ENCODE measurements at places on chromosomes 5 and 9.
A peak's percentile ranks its signal among the peaks of the same experiment; 100 is the strongest.

- no peak for DNase-seq
These were observed 115.6 kb downstream of the SNCAIP start for GRCh38 chr5:122427621-122428020.

- no peak for DNase-seq
These were observed 31.7 kb downstream of the ADRB2 start for GRCh38 chr5:148858106-148858505.

DNA sequence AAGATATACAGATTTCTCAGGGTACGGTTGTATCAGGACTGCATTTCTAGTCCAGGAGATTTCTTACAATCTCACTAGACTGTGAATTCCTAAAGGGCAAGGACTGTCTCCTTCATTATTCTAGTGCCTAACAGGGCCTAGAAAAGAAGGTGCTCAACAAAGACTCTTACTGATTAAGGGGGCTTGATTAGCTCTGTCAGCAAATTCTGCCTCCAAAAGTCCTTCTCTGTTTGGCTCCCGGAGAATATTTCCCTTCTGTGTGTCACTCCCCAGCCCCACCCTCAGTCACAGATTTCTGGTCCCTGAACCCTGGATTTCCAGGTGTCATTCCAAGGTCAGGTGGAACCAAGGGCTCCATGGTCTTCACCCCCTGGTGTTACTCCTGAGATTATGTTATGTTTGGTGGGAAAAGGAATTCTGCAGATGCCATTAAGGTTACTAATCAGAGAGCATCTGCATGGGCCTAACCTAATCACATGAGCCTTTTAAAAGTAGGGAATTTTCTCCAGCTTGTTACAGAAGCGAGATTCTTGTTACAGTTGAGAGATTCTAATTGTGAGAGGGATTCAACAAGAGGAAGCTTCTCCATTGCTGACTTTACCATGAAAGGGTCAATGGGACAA is 167.7 kb upstream of the LHFPL2 start:
- DNase-seq: no peak

DNA sequence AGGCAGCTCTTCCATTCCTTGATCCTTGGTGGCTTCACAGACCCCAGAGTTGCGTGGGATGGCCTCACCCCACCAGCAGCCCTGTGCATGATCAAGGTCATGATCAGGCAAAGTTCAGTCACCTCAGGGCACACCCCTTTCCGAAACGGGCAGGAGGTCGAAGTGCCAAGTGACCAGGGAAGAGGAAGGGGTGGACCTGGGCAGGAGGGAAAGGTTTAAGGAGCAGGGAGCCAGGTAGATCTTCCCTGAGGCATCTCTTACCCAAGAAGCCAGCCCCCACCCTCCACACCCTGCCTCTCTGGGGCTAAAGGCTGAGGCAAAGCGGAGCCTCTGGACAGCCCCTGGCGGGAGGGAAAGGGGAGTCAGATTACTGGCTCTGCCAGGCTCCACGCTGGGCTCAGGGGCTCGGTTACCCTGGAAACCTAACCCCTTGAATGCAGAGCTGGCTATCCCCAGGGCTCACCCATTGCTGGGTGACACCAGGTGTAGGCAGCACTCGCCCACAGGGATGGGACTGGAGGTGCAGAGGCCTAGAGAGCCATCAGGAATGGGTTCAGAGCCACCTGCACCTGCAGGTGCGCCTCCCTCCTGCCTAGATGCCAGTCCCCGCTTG is 3.6 kb downstream of the MGAT4B start:
- DNase-seq: no peak

- DNase-seq: no peak
These were observed 73.0 kb upstream of the NR4A3 start for GRCh38 chr9:99748676-99749075.

GRCh38 chr5:119360905-119361593 is 5.2 kb downstream of the TNFAIP8 start:
- DNase-seq: no peak

DNA sequence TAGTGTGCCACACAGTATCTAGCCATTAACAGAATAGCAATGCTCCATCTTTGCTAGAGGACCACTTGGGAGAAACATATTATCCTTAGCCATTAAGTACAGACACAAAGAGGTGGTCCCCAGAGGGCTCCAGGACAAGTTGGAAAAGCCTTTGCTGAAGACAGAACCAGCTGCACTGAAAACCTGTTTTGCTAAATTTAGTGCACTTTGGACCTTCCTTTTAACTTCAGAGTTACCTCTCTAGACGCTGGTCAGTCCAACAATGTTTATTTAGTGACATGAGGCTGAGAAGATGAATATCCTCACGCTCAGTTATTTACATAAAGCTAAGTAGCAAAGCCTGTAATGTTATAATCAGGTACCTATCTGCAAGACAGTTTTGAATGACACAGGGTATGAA is 265.0 kb upstream of the ZNF608 start:
- no peak for DNase-seq

- no peak for DNase-seq
These were observed 1.9 kb downstream of the DOK3 start for GRCh38 chr5:177507596-177508220.

DNA sequence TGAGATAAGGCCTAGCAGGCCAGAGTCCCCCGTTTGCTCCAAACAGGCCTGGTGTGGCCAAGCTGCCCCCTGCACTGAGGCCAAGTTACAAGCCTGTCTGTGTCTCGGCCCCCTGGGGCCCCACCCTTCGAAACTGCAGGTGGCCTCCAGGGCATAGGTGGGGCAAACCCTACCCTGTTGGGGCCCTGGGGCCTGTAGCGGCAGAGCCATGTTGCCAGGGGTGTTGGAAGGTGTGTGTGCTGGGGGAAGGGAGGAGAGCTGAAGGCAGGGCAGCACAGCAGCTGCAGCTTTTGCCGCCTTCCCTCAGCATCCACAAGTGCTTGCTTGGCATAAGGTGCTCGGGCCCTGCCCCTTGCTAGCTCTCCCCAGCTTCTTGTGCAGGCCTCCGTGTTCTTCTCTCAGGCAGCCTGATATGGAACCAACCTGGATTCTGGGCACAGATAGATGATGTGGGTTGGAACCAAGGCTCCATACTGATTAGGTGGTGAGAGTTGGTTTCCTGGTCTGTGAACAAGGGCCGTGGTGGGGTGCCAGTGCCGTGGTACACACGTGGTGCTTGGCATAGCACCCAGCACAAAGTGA is 12.7 kb downstream of the IRF1 start:
- no peak for DNase-seq

GRCh38 chr5:131769961-131770360 is 26.9 kb downstream of the FNIP1 start:
- no peak for DNase-seq

GRCh38 chr5:152424501-152424900 is 19.4 kb upstream of the NMUR2 start:
- no peak for DNase-seq

DNA sequence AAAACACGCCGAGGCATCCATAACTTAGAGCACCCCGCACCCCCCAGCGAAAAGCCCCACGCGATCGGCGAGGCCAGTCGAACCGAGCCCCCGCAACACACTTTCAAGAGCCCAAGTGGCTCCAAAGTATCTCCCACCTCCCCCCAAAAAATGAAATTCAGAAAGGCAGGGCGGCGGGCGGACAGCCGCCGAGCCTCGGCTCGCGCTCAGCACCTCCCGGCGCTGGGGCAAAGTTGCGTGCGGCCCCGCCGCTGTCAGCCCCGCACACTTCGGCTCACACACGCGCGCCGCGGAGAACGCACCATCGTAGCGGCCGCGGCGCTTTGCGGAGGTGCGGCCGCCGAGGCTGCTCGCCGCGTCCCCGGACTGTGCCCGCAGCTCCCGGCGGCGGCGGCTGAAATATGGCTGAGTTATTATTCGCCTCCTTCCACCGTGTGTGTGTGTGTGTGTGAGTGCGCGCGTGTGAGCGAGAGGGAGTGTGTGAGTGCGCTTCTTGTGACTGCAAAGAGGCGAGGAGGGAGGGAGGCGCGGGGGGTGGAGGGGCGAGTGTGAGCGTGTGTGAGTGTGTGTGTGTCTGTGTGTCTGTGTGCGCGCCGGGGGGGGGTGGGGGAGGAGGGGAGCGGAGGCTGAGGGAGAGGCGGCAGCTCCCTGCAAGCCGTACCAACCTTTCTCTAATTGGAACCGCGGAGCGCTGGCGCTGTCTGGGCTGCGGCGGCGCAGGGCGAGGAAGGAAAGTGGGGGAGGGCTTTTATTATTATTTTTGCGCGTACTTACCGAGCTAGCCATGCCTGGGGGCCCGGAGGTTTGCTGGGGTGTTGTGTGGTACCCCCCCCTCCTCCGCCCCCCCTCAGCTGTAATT is 599 bp downstream of the MLLT3 start:
- DNase-seq: peak; percentile 87

- DNase-seq: no peak
These were observed 47.4 kb upstream of the NKD2 start for GRCh38 chr5:961002-961710.

- no peak for DNase-seq
These were observed 51.3 kb upstream of the PITX1 start for GRCh38 chr5:135085133-135085935.

DNA sequence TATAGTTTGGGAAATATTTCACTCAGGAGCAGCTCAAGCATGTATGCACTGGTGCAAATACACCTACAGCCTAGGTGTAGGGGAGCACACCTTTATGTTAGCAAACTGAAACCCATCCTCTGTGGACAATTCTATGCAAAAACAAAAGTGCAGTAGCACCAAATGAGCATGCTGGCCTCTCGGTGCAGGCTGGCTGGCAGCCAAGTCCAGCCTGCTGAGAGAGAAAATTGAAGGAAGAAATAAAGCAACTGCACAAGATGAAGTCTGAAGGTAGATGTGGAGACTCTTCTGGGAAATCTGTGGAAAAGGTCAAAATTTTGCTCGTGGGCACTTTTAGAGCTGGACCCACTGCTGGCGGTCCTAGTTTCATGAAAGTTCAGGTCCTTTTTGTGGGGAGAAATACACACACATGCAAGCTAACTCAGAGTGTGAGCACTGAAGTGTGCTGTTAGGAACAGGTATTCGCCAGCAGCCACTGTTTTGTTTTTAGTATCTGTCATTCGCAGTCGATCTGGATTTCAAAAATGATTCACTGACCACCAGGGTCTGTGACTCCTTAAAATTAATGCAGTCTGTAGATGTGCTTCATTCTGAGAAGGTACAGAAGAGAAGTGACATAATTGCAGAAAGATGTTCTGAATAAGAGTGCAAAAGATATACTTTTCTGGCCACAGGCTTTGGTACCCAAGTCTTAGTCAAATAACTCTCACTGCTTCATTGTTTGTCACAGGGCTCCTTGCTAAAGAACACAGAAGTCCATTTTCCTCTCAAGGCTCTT is 281.7 kb downstream of the PARP8 start:
- DNase-seq: no peak

- no peak for DNase-seq
These were observed 382.5 kb downstream of the KCNN2 start for GRCh38 chr5:114744406-114744805.

GRCh38 chr5:66596636-66597182 is 516 bp downstream of the MAST4 start:
- no peak for DNase-seq

DNA sequence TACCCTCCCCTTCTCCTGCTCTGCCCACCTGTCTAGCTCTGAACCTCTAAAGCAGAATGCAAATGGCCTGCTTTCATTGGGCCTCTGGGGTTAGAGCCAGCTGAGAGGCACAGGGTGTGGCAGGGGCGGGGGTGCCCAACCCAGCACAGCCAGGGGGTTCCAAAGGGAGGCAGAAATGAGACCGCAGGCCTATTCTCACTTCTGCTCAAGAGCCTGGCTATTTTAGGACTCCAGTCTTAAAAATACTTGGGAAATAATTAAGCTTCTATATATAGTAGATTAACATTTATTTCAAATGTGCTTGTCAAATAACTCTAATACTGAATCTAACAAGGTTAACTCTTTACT is 5.7 kb downstream of the QSOX2 start:
- no peak for DNase-seq

DNA sequence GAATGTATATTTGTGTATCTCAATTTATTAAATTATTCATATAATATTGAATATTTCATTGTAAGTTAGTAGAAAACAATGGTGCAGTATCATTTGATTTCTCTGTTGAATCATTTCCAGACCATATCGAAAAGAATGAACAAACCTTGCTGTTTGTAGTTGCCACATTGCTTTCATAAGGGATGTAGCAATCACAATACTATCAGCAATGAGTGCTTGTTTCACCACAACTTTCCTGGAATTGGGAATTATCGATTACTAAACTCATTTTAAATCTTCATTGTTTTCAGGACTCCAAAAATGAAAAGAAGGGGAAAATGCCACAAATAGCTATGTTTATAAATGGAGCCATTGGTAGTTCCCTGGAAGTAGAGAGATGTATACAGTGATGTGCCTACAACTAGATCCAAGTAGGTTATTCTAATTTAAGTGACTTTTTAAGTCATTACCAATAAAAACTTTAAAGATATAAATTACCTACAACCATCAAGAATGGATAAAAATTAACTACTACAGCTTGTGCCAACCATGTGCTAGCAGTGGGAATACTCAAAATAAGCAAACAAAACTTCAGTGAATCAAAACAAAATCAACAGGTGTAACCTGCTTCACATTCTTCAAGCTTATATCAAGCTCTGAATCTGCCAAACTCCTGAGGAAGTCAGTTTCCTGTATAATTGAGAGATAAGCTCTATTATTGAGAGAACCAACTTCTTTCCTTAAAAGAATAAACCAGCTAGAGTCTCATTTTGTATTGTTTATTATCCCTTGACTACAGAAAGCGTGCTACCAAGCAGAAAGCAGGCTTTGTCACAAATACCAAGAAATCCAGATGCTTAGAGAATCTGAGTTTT is 358.6 kb downstream of the ADGRV1 start:
- no peak for DNase-seq

DNA sequence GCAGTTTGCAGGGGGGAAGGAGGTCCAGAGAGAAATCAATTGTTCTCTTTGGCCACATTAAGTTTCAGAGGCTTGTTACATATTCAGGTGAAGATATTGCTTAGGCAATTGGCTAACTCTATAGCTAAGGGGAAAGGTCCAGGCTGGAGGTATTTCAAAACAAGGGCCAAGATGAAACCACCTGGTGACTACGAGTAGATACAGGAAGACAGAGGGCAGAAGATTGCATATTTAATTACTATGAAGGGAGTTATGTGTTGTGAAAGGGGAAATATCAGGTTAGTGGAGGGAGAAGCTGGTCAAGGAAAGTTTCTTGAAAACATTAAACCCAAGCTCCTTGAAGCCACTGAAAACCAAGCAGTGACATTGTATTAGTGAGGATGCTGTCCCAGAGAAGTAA is 1.9 kb upstream of the RAD23B start:
- no peak for DNase-seq

- no peak for DNase-seq
These were observed 770.2 kb upstream of the FAM174A start for GRCh38 chr5:99765011-99765410.

DNA sequence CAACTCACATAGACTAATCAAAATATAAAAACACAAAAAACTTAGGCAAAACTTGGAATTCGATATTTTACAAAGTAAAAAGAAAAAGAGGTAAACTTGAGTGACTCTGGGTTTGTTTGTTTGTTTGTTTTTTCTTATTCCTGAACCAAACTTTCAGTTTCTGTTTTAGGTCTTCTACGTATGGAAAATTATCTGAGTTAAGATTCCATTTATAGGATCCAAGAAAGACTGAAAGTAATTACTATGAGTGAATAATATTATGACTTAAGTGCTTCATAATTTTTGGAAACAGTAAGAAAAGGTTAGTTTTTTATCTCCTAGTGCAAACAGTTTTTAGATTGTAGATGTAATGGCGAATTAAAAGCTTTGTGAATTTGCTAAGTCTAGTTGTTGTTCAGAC is 13.2 kb downstream of the ST8SIA4 start:
- DNase-seq: no peak

- no peak for DNase-seq
These were observed 148.2 kb downstream of the CAAP1 start for GRCh38 chr9:26744191-26744965.

GRCh38 chr9:81370650-81371049 is 318.7 kb downstream of the TLE1 start:
- DNase-seq: no peak

- no peak for DNase-seq
These were observed 143.7 kb downstream of the ACER2 start for GRCh38 chr9:19552282-19553105.
